BJ (cell line): ENCODE measurements at places on chromosomes 4 and X.

GRCh38 chr4:11014199-11014598 is 329.6 kb upstream of the CLNK start:
- no peak for DNase-seq

DNA sequence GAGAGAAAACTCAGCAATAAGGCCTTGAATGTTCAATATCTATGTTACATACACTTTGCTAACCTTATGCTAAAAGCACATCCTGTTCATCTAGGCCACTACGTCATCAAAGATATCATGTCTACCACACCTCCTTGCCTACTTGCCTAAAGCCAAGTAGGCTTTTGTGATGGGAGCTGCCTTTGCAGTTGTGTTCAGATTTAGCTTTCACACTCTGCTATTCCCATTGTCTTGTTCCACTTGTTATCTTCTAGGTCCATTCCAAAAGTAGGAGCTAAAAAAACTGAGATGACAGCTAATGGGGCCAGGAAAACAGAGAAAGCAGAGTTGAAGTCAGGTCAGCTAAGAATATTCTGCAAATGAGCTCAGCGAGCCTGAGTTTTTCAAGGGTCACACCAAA is 153.6 kb upstream of the EDNRA start:
- DNase-seq: no peak

- no peak for DNase-seq
Observed at GRCh38 chr4:160709026-160709425, 1454.8 kb downstream of the FSTL5 start.

DNA sequence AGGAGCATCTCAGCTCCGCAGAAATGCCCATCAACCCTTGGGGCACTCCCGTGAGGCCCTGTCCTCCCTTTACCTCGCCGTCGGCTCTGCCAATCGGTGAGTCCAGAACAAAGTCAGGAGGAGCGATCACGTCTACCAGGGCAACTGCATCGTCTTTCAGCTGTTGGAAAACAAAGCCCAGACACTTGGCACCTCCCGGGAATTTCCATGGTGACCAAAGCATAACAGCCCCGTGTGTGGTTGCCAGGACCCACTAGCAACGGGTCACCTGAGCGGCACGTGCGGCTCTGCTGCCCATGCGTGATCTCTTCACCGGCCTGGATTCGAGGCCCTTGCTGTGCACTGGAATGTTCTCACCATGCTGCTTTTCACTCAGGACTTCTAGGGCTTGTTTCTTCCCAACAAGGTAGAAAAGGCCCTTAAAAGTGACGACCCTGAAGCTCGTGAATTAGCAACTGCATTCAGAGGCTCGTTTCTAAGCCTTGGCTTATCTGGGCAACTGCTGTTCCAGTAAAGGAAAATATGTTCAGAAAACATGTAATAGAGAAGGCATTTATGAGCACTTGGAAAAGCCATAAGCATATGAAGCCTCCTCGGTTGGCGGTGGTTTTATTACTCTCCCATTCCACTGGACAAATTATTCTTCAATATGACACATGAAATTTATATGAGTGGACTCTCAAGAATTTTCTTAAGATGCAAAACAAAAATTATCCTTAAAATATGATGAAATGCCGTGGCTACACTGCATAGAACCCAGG is 69.5 kb downstream of the ACOX3 start:
- DNase-seq: peak; percentile 41

DNA sequence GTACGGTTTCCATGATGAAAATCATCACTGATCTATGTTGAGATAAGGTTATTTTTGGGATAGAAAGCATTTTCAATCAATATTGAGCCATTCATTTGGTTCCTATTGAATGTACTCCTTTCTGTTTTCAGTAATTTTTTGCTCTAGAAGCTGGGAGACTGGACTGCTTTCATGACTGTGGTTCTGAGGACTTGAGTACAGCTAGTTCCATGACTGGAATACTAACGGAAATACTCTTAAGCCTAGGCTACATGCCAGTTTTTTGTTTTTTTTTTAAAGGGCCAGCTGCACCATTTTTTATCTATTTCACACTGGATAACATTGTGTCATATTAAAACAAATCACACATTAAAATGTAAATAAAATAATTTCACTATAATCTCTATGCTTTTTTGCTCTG is 16.7 kb downstream of the PRR32 start:
- DNase-seq: no peak

- no peak for DNase-seq
Observed at GRCh38 chr4:148442832-148443511, 758 bp upstream of the NR3C2 start.

GRCh38 chr4:20042769-20043168 is 208.9 kb upstream of the SLIT2 start:
- DNase-seq: no peak

DNA sequence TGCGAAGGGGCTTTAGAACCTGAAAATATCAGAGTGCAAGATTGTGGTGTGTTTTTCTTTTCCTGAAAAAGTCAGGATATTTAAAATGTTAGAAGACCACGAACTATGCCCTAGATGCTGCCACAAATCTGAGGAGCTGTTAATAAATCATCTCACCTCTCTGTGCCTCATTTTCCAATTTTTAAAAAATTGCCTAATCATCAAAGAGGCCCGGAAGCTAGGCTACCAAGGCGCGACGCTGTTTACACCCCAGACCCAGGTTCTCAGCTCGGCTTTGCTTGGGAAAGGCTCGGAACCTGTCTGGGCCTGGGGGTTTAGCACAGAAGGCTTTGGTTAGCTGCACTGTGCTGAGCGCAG is 409.6 kb downstream of the BCOR start:
- no peak for DNase-seq
